ENCODE measurements at places on chromosomes 2 and 18. TPM values are rescaled to one million over a fixed set of nuclear protein-coding genes. Genes with fewer than 3 reads are reported as not detected.
A peak's percentile ranks its signal among the peaks of the same experiment; 100 is the strongest.

DNA sequence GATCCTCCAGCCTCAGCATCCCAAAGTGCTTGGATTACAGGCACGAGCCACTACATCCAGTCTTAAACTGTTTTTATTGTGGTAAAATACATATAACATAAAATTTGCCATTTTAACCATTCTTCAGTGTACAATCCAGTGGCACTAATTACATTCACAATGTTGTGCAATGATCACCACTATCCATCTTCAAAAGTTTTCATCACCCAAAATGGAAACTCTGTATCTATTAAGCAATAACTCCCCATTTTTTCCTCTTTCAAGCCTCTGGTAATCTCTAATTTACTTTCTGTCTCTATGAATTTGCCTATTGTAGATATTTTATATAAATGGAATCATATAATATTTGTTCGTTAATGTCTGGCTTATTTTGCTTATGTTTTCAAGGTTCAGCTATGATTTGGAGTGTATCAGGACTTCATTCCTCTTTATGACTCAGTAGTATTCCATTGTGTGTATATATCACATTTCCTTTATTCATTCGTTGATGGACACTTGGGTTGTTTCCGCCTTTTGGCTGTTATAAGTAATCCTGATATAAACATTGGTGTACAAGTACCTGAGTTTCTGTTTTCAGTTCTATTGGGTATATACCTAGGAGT lies 71.8 kb downstream of the GFPT1 start:
- DNase-seq, result no peak

GRCh38 chr2:32904074-32904473 lies 42.7 kb upstream of the LTBP1 start:
- DNase-seq, result no peak

The CYBRD1 gene
- total RNA-seq, result 103 TPM

DNA sequence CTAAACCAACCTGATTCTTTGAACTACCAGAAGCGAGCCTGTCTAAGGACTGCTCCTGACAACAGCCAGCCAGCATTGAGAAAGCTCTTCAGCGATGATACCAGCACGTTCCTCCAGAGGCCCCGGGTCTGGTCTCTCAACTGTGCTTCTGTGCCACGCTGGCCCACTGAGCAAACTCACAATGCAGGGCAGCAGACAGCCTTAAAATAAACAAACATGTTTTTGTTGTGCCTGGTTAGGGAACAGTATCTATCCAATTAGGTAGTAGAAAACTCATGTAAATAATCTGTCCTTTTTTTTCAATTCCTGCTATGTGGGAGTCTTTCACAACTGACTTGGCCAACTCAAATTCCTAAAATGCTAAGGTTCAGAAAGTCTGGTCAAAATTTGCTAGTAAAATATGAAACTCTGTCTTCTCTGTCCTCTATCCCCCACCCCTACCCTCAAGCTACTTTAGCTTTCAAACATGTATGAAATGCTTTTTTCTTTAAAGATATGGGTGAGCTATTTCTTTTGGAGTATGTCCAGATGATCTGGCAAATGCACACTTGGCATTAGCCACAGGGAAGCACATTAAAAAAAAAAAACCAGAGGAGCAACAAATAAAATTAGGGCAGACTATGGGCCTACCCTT lies 21.4 kb upstream of the EML4 start:
- DNase-seq, result peak; percentile 56

GRCh38 chr2:228771774-228772173 lies 499.3 kb downstream of the PID1 start:
- DNase-seq, result no peak

- DNase-seq, result peak; percentile 38
Measured at GRCh38 chr18:79519751-79520477, 124.2 kb downstream of the NFATC1 start.

DNA sequence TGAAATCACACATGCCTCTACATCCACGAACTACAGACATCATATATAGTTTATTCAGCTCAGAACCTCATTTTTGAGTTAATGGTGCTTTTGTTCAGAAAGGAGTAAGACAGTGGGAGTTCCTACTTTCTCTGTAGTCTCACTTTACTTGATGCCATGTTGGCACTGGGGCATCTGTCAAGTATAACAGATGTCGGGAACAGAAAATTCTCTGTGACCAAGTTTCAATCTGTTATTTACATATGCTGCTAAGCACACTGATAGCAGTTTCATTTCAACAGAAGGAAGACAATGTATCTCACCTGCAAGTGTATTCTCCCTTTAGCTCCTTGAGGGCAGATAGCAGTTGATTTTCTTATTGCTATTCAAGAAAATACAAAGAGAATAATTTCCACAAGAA lies 774.1 kb downstream of the METTL4 start:
- no peak for DNase-seq

The TRPM8 gene
- not detected for total RNA-seq

DNA sequence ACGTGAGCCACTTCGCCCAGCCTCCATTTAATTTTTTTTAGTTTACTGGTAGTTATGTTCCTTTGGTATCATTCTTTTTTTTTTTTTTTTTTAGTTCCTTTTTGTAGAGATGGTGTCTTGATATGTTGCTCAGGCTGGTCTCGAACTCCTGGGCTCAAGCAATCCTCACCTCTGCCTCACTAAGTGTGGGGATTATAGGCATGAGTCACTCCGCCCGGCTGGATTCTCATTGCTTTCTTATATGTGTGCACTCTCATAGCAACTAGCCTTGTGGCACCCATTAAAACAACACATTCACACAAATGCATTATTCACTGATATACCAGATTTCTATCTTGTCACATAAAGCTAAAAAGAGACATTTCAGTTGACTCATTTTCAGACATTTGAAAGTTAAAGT lies 4.2 kb downstream of the TTC27 start:
- DNase-seq, result peak; percentile 63

- peak; percentile 81 for DNase-seq
Measured at GRCh38 chr2:12227941-12228608, 481.6 kb downstream of the LPIN1 start.

The TEKT4 gene
- total RNA-seq, result not detected

GRCh38 chr2:19540739-19541525 lies 182.5 kb upstream of the OSR1 start:
- DNase-seq, result peak; percentile 91

- DNase-seq, result peak; percentile 48
Measured at GRCh38 chr2:42072349-42073118, 24.7 kb downstream of the PKDCC start.

- no peak for DNase-seq
Measured at GRCh38 chr18:44896846-44897245, 216.2 kb downstream of the SETBP1 start.

DNA sequence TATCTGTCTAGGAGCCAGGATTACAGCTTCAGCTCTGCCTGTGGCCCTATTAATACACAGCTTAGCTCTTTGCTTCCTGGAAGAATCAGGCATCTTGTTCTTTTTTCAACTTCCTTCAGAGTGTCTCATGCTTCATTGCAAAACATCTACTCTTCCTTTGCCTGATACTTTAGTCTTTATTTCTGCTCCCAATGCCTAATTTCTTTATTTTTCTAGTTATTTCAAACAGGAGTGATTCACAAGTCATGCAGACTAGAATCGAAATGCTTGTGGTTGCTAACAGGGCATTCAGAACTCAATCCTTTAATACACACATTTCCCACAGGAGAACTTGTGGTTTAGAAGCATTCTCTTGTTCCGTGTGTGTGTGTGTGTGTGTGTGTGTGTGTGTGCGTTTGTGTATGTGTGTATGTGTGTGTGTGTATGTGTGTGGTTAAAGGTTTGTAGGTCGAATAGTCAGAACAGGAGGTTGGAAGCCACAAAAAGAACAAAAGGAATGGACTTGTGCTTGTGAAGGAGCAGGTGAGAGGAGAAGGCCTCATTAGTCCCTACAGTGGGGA lies 28.3 kb upstream of the INSIG2 start:
- DNase-seq, result peak; percentile 74

The SCYGR4 gene
- not detected for total RNA-seq

GRCh38 chr2:85854166-85854509 lies 34.7 kb downstream of the ST3GAL5 start:
- no peak for DNase-seq

The DYNAP gene
- total RNA-seq, result not detected

DNA sequence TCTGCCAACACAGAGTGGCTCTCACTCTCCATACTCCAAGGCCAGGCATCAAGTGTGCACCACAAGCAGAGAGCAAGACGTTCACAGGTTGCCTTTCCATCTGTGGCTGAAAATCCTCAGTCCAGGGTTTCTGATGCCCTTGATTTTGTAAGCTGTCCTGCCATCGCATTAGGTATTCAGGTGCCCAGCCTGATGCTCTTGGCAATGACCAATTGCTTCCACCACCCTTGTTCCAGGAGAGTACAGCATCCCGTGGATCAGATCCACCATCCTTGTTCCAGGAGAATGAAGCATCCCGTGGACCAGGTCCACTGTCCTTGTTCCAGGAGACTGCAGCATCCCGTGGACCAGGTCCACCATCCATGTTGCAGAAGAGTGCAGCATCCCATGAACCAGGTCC lies 133.4 kb upstream of the GPC1 start:
- DNase-seq, result no peak

DNA sequence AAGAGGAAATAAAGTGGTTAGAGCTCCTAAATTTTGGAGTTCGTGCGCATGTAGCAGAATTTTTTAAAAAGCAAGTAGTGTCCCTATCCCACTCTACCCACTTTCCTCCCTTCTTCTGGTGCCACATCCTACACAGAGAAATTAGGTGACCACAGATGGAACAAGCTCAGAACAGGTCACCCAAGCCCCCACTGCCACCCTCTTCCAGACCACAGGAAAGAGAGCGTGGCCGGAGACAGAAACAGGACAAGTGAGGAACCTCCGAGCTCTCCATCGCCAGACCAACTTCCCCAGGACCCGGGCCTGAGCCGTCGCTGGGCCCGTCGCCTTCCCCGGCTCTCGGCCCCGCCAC lies 433 bp downstream of the NPC1 start:
- DNase-seq, result peak; percentile 4

The UPP2 gene
- total RNA-seq, result not detected

DNA sequence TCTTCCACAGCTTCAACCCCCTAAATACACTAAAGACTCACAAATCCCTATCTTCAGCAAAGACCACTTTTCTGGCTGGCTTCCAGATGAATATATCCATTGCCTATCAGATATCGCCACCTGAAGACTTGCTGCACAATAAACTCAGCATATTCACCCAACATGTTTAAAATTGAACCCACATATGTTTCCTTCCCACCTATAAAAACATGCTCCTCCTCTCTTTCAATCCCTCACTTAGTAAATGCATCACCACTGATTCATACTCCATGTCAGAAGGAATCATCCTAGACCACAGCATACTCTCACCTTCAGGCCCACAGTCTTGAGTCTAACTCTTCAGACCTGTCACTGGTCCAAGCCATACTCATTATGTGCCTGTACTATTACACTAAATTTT lies 5.3 kb downstream of the SPC25 start:
- DNase-seq, result peak; percentile 72

- no peak for DNase-seq
Measured at GRCh38 chr2:204033611-204034495, 97.3 kb downstream of the ICOS start.

The TUBA4B gene
- total RNA-seq, result not detected

GRCh38 chr18:36376361-36376760 lies 78.8 kb downstream of the FHOD3 start:
- peak; percentile 64 for DNase-seq

DNA sequence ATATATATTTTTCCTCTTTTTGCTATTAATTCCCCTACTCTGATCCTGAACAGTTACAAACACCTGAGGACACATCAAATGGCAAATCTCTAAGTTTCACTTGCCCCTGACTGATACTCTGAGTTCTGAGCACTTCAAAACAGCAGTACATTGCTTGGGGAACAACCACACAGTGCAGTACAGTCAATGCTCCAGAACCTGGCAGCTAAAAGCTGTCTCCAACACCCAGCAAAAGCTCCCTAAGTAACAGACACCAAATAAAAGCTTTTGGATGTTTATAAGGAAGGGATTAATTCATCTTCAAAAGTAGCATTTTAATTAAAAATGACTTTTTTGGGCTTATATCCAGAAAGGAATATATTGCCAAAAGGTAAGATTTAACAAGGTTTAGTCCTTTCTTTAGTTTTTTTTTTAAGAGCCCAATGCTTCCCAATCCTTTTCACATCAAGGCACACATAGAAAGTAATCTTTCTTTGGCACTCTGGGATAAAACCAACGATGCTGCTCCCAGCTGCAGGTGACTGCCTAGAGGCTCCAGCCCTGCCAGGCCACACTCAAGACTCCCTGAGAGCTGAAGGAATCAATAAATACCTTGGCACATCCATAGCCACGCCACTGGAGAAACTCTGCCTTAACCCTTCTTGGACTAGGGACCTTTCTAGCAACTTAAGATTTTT lies 164.9 kb upstream of the ZFP36L2 start:
- no peak for DNase-seq

- no peak for DNase-seq
Measured at GRCh38 chr2:240252872-240253511, 112.5 kb upstream of the OTOS start.

The AFF3 gene
- total RNA-seq, result 13.9 TPM

The PLEK gene
- total RNA-seq, result under 0.01 TPM

The PRSS56 gene
- total RNA-seq, result not detected
